AML-193 (cell line): ENCODE measurements at places on chromosomes 5 and 9.

GRCh38 chr9:78865737-78866136 lies 568.8 kb downstream of the PSAT1 start:
- DNase-seq: no peak

DNA sequence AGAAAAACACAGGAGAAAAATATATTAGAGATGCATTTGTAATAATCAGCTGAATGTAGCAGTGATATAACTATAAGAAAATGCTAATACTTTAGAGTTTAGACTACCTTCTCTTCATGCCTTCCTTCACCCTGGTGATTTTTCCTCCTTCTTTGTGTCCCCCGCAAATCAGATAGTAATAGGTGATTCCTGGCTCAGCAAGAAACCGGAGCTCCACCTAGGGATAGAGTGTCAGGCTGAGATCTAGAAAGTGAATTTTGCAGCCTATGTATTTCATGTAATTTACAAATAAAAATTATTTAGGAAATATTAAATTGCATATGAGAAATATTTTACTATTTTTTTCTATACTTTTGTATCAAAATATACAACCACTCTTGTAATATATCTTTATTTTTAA lies 109.8 kb upstream of the ST8SIA4 start:
- DNase-seq: no peak

GRCh38 chr5:17680737-17681136 lies 46.5 kb downstream of the TAF11L14 start:
- DNase-seq: no peak

DNA sequence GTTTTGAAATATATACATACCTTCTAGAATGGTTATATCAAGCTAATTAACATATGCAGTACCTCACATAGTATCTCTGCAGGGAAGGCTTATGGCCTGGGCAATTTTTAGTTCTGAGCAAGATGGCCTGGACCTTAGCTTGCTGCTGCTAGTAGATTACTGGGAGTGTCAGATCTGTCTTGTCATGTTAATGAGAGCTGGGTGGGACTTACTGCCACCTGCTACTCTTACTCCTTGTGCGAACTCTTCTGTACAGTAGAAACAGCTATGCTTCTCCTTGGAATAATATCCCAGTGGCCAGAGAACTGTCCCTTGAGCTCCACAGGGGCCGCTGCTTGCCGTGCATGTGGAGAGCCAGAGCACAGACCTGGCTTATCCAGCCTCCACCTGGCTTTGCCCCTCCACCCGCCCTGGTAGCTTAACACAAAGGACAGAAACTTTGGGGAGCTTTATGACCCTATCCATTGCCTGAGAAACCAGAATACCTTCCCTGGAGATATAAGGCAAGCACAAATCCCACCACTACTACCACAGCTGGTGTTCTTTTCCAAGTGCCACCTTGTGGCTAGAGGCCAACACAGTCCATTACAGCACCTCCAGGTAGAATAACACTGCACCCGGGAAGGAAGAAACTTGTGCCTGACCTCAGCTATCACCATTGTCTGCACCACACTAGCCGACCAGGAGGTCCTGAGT lies 74.4 kb upstream of the RUSC2 start:
- no peak for DNase-seq

DNA sequence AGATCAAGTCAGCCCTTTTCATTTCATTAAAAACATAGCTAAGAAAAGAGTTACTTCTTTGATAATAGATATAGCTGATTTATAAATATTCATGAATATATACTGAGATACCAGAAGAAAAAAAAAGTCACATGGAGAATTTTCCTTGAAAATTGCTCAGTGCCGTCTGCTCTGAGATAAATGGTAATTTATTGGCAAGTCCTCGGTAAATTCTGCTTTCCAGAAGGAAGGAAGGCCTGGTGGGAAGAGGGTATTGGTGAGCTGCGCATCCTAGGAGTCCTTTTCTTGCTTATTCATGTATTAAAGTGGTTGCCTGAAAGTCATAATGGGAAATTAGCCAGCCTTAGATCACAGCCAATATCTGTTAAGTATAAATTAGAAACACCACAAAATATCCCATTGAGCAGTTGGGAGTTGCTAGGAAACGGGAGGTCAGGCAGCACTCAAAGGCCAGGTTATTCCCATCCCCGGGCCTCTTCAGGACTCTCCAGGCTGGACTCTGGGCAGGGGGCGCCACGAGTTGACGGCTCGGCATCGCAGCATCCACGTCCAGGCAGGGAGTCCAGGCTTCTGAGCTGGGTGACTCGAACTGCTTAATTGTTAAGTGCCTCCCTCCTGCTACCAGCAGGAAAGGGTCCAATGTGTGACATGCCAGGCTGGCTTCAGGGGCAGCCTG lies 116.7 kb upstream of the RETREG1 start:
- no peak for DNase-seq

DNA sequence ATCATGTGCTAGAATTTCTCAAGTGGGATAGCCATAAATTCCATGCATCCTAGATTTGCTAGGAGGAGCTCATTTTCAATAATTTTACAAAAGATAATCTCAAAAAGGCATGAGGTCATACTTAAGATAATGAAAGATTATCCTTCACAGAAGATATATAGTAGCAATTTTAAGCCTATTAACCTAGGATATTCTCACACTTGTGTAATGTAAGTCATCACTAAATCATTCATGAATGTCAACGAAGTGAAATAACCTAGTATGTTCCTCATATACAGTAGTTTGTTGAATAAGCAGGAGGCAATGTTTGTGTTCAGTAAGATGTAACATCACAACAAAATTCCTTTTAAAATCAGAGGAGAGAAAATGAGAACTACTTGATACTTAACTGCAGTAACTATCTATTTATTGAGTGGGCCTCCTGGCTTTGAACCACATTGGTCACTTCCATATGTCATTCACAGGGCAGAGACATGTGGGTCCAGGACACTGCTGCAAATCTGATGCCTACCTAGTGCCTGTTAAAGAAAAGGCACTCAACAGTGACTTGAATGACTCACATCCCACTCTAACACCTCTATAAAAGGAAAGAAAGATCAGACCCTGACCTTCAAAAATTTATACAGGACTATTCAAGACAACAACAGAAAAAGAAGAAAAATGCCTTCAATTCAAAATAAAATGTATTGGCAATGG lies 8.2 kb downstream of the LIFR start:
- no peak for DNase-seq

DNA sequence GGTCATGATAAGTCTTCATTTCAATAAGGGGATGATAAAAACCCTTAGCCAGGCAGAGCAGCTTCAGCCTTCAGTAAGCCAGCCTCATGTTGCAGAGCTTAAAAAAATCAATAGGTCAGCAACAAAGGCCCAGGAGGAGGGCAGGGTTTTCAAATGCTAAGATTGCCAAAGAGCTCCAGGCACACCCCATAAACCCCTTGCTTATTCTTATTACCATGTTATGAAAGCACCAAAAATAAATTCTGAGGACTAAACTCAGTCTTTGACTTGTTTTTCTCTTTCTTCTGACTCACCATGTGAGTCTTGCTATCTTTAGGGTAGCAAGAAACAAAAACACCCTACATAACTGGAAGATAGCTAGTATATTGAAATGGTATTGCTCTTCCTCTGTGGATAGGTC lies 317.1 kb downstream of the KCTD16 start:
- DNase-seq: no peak

DNA sequence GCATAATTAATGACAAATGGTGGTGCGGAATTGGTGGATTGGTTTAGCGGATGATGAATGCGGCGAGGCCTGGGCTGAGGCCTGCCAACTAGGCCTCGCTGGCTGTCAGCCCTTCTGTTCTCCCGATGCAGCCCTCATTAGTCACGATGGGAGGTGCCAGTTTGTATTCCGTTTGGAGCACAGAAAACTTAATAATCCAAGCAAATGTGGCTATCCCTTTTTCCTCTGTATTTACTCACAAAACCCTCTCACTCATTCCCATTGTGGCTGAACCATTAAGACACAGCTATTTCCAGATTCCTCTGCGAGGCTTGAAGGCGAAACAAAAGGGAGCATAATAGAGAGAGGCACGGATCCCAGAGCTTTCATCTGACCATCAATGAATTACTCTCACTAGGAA lies 114.3 kb downstream of the MVB12B start:
- DNase-seq: no peak

- peak; percentile 69 for DNase-seq
These were observed 45.4 kb upstream of the ZFR start for GRCh38 chr5:32489791-32490562.

- DNase-seq: no peak
These were observed 31.8 kb downstream of the FABP6 start for GRCh38 chr5:160260881-160261815.

DNA sequence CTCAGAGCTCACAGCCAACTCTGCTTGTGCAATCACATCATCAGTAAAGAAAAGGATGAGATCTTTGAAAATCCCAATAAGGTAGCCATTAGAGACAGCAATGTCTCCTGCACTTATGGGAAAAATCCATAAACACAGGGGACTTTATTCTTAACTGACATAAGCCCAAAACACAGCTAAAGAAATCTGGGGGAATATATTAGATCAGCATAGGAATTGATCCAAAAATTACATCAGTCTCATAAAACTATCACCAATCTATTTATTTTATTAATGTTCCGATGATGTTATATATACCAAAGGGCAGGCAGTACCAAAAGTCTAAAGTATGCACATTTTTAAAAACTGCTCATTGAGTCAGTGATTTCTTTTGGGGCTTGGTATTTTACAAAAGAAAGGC lies 6.9 kb downstream of the MRPS27 start:
- DNase-seq: no peak

DNA sequence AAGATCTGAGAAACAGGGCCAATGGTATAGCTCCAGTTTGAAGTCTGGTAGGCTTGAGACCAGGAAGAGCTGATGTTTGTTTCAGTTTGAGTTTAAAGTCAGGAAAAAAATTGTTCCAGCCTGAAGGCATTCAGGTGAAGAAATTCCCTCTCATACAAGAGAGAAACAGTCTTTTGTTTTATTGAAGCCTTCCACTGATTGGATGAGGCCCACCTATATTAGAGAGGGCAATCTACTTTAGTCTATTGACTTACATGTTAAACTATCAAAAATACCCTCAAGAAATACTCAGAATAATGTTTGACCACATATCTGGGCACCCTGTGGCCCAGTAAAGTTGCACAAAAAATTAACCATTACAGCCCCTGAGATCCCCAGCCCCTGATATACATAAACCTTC lies 5.2 kb upstream of the DEPDC1B start:
- no peak for DNase-seq

GRCh38 chr5:110441035-110441434 lies 285.4 kb downstream of the TMEM232 start:
- peak; percentile 2 for DNase-seq

GRCh38 chr5:158013939-158014338 lies 155.0 kb upstream of the CLINT1 start:
- no peak for DNase-seq

DNA sequence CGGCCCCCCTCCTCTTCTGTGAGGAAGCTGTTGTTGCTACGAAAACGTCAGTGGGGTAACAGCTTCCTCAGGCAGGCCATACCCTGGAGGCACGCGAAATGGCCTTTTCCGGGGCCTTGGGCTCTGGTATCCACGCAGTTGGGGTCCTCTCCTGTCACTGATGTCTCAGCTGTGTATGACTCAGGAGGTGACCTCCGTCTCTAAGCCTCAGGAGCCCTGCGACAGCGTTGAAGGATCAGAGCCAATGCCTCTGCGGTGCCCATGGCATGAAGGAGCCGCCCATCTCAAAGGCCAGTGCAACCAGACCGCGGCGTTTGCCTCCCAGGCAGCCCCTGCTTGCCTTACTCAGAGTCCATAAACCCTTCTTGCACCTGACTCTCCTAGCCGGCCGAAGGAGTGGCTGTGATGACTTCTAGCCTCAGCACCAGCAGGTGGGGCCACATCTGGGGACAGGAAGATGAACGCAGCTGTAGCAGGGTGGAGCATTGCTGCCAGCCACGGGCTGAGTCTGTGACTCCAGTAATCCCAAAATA lies 1.0 kb upstream of the MXD3 start:
- peak; percentile 44 for DNase-seq

- no peak for DNase-seq
These were observed 32.2 kb downstream of the ZNF131 start for GRCh38 chr5:43152946-43153345.

GRCh38 chr9:119215651-119216050 lies 153.6 kb downstream of the BRINP1 start:
- DNase-seq: no peak

GRCh38 chr9:135887021-135887507 lies 20.3 kb downstream of the CAMSAP1 start:
- peak; percentile 78 for DNase-seq

DNA sequence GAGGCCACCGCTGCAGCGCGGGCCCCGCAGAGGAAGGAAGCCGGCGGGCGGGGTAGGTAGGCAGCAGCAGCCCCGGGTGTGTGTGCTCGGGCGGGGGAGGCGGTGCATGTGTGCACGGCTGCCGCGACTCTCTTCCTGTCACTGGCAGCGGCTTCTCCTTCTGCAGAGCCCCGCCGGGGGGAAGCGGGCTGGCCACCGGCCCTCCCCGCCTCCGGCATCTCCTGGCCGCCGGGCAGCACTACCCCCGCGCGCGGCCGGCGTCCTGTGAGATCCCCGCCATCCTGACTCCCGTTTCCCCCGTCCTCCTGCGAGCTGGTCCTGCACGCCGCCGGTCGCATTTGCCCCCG lies 315 bp downstream of the PIK3R1 start:
- DNase-seq: peak; percentile 67

- no peak for DNase-seq
These were observed 733.4 kb downstream of the TLE4 start for GRCh38 chr9:80305136-80305535.

GRCh38 chr9:81636255-81636599 lies 53.1 kb downstream of the TLE1 start:
- no peak for DNase-seq

DNA sequence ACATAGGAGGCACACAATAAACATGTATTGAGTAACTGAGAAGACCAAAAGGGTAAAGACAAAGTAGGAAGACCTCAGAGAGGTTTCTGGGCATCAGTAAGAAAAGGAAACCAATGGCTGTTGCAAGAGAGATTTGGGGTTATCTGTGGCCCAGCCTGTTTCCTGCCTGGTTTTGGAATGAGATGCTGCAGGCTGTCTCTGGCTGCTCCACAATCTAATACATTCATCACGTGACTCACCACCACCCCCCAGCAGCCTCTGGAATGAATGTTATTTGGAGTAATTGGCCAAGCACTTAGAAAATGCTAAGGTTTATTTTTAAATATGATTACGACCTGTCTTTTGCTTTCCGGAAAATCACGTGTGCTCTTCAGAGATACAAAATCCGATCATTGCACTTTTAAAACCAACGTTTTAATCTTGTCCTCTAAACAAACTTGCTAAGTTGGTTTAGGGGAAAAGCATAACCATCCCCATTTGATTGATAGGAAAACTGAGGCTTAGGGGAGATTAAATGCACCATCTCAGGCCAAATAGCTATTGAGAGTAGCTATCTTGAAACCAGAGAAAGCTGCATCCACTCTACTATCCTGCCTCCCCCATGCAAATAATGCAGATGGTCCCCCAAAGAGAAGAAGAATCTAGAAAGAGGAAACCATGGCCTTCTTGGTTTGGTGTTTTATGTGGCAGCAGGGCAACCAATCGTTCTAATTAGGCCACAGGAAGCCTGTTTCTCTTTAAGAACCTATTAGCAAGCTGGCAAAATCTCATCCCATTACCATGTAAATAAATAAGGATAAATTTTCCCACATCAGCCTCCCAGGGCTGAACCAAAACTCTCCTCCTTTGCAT lies 151.8 kb upstream of the ADRA1B start:
- peak; percentile 2 for DNase-seq
